ENCODE measurements at places on chromosomes 12 and 14.

GRCh38 chr12:95976416-95976832 lies 19.7 kb downstream of the HAL start:
- no peak for DNase-seq

DNA sequence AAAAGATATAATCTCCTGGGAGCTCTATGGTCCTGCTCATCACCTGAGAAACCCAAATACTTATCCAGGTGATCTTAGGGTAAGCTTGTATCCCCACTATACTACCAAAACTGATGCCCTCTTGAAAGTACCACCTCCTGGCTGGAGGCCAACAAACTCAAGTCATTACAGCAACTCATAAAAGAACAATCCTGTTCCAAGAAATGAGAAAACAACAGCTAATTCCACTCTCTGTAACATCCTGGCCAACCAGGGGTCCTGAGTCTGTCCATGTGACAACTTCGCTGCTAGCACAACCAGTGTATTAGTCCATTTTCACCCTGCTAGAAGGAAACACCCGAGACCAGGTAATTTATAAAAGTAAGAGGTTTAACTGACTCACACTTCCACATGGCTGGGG lies 190.0 kb upstream of the BMP4 start:
- DNase-seq: no peak

GRCh38 chr14:44613061-44613712 lies 106.1 kb upstream of the FSCB start:
- no peak for DNase-seq

- no peak for DNase-seq
Measured at GRCh38 chr12:10101042-10101579, 2.3 kb upstream of the CLEC1A start.

DNA sequence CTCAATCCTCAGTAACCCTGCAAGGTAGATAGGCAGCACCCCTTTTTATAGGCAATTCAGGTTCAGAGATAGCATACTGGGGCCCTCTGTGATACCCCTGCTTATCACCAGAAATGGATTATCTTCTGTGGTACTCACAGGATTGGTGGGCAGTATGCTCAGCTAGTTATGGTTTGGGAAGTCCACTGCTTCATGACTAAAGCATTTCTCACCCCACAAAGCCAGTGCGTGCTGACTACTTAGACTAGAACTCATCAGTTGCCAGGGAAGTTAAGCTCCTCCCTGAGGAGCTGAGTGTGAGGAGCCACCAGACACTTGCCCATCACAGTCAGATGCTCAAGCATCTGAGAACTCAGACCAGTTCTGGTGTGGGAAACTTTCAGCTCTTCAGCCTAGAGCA lies 76.3 kb downstream of the SCAF11 start:
- DNase-seq: no peak

GRCh38 chr14:74630881-74631690 lies 19.0 kb upstream of the LTBP2 start:
- DNase-seq: no peak

- no peak for DNase-seq
Measured at GRCh38 chr12:47267571-47267970, 187.8 kb upstream of the AMIGO2 start.

GRCh38 chr12:4395818-4396217 lies 16.3 kb upstream of the FGF23 start:
- DNase-seq: no peak

DNA sequence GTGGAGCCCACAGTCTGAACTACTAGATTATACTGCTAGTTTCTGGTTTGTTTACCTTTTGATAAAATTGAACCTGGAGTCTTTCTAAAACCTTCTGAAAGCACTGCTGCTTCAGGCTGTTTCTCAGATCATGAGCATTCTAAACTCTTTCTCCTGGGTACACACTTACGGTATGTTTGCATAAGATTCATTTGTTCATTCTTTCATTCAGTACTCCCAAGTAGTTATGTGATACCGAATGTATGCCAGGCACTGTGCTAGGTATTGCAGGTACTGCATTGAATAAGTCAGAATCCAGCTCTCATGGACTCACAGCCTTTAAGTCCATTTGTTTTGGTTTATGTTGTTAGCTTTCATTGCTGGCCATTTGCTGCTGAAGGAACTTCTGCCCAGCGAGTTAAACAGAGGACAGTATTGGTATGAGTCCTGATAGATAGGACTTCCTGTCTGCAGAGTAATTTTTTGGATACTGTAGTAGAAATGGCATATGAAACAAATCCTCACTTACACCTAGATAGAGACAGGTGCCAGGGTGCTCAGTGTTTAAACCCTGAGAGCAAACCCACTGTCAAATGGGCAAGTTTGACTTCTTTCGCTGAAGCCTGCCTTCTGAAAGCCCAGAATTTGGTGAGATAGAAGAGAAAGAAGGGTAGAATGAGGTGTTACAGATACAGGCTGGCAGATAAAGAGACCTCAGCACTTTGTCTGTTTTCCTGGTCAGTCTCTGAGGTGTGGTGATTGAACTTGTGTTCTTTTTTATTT lies 2.1 kb downstream of the SUSD6 start:
- DNase-seq: no peak

- no peak for DNase-seq
Measured at GRCh38 chr12:130481392-130481879, 143.7 kb downstream of the PIWIL1 start.

DNA sequence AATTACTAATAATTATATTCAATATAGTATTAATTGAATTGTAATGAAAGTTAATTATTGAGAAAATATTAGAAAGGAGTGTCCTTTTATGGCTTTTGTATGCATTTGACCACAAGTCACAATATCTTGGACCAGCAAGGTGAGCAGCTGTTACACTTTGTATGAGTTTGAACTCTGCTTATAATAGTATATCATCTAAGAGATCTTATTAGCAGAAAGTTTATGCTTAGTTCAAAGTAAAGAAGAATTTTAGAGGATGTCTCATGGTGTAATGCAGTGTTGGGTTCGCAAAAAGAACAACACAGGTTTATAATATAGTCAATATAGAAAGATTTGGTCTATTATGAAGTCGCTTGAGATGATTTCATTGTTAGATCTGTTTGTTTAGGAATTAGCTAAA lies 2.0 kb upstream of the TRIM9 start:
- DNase-seq: no peak

- DNase-seq: no peak
Measured at GRCh38 chr14:73743431-73743931, 29.3 kb upstream of the PNMA1 start.

DNA sequence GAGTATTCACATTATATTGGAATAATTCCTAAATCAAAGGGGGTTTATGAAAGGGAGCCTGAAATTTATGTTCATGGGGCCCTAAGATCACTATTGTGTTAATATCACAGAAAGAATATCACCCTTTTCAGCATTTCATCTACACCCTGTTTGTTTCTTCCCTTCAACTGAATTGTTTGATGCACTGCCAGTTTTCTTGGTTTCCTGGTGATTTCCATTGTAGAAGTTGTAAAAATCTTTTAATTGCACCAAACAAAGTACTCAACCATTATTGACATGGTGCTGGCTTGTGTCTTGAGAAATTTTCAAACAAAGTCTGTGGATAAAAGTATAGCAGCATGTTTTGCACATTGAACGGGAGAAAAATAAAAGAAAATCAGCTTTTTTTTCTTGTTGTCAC lies 154.8 kb upstream of the PRKD1 start:
- DNase-seq: no peak

GRCh38 chr12:53677016-53677799 lies 1.3 kb upstream of the ATP5MC2 start:
- no peak for DNase-seq

DNA sequence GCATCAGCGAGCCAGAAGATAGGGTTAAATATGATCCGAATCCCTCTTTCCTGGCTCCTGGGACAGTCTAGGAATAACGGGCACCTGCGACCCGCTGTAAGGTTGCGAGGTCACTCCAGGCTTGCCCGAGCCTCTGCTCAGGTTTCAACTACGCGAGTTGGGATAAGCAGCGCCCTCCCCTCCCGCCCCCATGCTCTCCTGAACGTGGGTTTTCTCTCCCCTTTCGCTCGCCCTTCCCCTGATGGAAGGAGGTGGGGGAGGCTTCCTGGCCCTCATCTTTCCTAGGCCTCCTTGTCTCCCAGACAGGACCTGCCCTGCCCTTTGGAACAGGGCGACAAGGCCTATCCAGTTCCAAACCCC lies 753 bp upstream of the ATP5MC2 start:
- DNase-seq: peak; percentile 44

DNA sequence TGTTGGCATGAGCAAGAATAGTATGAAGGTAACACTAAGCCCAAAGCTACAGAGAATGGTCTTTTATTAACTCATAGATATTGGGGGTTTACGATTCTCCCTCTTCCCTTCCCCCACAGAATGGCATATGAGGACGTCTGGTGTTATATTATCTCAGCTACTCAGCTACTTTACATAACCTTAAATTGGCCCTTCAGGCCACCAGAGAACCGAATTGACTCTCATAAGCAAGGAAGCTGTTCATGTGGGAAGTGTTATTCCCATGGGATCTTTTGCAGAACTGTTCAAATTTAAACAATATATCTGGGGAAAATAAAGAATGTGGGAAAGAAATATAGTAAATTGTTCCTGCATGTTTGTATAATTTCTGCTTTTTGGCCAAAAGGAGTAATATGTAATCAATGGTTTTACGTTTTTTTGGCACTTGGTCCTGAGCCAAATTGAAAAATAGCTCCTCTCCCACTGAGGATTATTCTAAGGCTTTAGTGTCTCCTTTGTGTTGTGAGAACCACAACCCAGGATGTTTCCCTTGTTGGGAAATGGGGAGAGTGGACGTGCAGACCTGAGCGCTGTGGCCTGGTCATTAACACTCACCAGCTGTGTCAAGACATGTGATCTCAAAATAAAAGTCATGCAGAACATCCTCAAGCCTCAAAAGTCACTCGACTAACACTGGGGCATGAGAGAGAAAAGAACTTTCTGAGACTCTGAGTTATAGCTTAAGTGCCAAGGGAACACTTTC lies 31.8 kb upstream of the CMAS start:
- no peak for DNase-seq

- no peak for DNase-seq
Measured at GRCh38 chr12:66024949-66025348, 105.6 kb downstream of the LLPH start.
